ENCODE measurements at places on chromosomes 7 and 10.
A peak's percentile ranks its signal among the peaks of the same experiment; 100 is the strongest.

DNA sequence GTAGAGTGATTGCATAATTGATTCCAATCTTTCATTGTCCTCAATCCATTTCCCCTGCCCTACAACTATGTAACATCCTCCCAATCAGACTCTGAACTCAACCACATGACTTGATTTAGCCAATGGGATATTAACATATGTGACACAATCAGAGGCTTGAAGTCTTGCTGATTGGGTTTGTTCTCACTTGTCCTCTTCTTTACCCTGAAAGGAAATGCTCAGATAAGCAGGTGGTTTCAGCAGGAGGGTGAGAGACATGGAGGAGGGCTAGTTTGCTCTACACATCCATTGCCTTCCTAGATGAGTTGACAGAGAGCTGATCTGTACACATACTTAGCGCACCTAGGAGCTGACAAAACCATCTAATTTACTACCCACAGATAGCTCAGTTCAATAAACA lies 669.4 kb downstream of the NRG3 start:
- no peak for DNase-seq

GRCh38 chr10:131109726-131110125 lies 201.8 kb downstream of the TCERG1L start:
- no peak for DNase-seq

DNA sequence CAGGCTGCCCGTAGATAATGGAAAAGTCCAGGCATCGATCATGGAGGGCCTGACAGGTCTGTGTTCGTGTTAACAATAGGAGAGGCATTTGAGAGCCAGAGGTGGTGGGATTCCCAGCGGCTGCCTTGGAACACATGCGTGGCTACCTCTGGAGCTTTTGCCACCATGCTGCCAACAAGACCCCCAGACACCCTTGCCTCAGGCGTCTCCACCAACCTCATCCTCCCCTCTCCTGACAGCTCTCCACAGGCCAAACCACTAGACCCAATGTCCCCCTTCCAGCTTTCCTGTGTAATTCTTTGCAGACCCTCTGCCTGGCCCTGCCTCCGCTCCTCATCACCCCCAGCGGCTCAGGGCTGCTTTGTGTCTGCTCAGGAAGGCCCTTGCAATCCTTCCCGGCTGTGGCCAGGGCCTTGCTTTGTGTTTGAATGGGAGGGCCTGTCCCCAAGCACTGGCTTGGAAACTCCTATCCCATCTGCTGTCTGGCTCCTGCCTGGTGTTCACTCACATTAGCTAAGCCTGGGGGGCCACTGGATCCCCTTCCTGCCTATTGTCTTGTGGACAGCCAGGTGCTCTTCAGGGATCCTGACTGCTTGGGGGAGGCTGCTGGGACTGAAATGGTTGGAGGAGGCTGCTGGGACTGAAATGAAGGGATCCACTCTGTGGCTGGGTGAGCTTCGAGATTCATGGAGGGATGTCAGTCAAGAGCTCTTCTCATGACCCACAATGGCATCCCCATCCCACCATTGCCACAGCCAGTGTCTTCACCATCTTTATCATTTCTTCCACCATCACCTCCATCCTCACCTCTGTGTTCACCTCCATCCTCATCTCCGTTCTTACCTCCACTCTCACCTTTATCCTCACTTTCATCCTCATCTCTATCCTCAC lies 60.8 kb upstream of the ELN start:
- no peak for DNase-seq

DNA sequence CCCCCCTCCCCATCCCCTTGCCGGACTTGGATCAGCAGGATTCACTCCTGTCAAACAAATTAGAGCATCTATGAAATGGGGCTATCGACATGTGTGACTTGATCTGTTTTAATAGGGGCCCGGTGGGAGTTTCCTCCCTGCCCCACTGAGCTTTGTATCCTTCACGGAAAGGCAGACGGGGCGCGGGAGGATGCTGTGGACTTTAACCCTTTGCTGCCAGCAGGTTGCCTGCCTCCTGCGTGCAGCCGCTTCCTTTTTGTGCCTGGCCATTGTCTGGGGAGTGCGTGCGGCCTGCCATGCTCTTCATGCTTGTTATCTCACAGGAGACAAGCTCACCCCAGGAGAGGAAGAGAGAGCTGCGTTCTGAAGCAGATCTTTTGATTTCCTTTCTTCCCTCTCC lies 512.8 kb upstream of the GALNT17 start:
- no peak for DNase-seq

DNA sequence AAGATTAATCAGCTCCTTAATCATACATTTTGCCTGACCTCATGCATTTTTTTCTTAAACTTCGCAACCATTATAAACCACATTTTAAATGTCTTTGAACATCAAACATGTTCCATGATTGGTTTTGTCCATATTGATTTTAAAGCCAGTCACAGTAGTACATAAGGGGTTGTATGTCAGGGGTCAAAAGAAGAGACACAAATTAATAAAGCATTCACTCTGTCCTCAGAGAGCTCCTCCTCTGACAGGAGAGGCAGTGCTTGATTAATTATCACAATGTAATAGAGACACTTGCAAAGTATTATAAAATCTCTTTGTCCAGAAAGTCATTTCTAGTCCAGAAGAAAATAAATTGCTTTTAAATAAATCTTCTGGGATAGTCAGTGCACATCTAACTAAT lies 195.5 kb downstream of the MAGI2 start:
- DNase-seq, result no peak

DNA sequence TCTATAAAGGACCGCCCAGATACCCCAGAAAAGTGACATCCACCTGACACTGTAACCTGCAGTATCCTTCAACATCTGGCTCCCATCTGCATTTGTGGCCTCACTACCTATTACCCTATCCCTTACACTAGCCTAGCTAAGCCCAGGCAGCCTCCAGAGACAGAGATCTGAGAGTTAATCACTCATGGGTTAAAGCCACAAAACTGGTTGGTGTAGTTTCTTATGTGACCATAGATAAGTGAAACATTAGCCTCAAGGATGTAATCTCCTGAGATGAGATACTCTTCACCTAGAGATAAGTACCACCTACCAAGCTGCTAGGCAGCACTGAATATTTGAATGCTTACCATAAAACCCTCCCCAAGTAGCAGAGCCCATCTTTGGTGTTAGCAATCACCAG lies 35.4 kb downstream of the CTTNBP2 start:
- no peak for DNase-seq

GRCh38 chr10:93290661-93291354 lies 191.3 kb downstream of the MYOF start:
- no peak for DNase-seq

- peak; percentile 94 for DNase-seq
Observed at GRCh38 chr10:69439813-69440506, 11.3 kb upstream of the TSPAN15 start.

GRCh38 chr7:36531951-36532350 lies 142.3 kb downstream of the ANLN start:
- no peak for DNase-seq

DNA sequence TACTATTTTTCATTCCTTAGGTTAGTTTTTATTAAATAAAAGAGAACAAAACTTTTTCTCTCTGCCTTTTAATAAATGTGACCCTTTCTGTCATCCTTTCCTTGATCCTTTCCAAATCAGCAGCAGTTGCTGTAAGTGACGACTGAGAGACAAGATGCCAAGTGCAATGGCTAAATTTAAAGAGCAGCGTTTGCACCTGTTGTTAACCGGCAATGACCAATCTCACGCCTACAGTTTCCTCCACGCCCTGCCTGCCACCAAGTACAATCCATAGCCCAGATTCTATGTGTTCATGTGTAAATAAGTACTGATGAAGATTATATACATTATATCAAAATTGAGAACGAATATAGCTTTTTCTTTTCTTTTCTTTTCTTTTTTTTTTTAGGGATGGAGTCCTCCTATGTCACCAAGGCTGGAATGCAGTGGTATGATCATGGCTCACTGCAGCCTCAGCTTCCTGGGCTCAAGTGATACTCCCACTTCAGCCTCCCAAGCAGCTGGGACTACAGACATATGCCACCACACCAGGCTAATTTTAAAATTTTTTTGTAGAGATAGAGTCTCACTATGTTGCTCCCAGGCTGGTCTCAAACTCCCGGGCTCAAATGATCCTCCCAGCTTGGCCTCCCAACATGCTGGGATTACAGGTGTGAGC lies 6.5 kb upstream of the MCU start:
- DNase-seq, result no peak

- no peak for DNase-seq
Observed at GRCh38 chr7:6346581-6346980, 74.2 kb upstream of the CYTH3 start.

GRCh38 chr7:17311952-17312351 lies 13.5 kb downstream of the AHR start:
- no peak for DNase-seq

DNA sequence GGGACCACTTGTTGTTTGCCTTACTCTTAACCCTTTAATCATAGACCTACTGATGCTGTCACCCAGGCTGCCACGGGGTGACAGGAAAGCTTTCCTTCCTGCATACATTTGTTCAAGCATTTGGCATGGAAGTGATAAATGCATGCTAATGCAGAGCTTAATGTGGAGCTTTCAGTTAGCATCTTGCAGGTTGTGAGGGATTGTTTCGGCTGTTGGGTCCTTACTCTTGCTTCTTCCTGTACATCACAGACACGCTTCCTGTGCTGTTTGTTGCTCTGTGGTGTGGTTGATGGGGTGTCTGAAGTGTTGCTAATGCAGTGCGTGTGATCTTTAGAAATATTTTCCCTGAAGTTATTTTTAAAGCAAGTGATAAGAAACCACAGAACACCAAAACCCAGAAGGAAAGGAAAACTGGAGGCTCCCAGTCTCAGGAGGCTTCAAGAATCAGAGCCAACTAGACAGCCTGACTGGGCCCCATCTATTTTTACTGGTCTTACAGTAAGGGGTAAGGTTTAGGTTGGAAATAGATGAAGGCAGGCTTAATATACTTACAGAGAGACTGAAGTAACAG lies 143.1 kb downstream of the CHN2 start:
- no peak for DNase-seq

GRCh38 chr7:119572132-119572531 lies 700.8 kb upstream of the KCND2 start:
- DNase-seq, result no peak

DNA sequence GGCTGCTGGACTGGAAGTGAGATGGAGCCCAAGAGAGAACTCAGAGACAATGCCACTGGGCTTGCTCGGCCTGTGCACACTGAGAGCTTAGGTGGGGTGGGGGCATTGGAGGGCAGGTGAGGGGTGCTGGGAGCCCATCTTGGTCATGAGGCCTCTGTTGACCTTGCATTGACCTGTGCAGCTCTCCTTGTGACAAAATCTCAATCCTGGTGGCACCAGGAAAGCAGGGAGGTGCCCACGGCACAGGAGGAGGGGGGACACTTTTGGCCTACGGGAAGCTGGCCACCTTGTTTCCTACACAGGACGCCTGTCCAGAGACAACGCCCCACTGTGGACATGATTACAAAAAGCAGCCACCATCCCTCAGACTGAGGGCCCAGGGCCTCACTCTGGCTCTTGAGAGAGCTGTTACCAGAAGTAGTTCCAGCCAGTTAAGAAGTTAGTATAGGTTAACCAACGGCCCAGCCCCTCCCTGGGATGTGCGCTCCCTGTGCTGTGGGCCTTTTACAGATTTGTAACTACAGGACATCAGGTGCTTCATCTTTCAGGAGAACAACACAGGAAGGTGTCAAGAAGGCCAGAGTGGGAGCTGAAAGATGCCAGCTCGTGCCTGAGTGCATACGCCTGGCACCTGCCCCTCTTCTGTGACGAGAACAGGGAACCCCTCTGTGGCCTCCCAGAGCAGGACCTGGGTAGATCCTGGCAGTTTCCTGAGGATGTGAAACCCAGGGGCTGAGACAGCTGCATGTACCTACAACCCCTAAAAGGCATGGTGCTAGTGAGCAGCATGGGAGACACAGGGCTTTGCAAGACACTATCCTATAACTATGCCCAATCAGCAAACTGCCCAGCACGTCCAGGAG lies 10.3 kb downstream of the PKD1L1 start:
- no peak for DNase-seq

- no peak for DNase-seq
Observed at GRCh38 chr7:7183061-7183837, 905 bp downstream of the C1GALT1 start.

GRCh38 chr10:69742928-69743602 lies 58.6 kb upstream of the COL13A1 start:
- peak; percentile 53 for DNase-seq

DNA sequence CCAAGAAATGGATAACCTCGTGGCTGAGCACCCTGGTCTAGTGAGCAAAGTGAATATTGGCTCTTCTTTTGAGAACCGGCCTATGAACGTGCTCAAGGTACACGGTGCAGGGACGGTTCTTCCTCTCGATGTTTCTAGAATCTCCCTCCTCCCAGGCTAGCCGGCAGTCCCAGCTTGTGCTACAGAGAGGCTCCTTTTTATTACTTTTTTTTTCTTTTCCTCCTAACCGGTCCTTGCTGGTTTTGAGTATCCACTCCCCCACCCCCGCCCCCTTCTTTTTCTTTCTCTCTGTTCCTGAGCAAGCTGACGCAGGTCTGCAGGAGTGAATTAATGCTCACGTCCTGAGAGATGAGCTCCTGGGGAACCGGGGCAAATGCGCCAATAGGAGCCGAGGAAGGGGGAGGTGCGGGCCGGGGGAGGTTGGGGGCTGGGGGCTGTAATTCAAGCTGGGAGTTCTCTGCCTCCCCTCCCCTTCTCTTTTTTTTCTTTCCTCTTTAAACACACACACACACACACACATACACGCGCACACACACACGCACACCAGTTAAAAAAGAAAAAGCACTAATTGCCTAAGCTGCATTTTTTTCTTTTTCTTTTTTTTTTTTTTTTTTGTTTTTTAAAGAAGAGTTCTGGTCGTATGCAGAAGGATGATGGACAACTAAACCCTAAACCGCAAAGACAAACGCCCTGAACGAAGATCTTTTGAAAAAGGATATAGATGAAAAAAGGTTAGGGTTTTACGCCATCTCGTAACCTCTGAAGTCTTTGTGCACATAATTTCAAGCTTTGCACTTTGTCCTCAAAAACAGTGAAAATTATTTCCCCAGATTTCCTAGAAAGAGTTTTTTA lies 6.6 kb downstream of the CPA2 start:
- peak; percentile 94 for DNase-seq

GRCh38 chr10:60434418-60435046 lies 44.9 kb upstream of the ANK3 start:
- DNase-seq, result peak; percentile 51

GRCh38 chr7:4894482-4894881 lies 11.0 kb upstream of the RADIL start:
- DNase-seq, result no peak

DNA sequence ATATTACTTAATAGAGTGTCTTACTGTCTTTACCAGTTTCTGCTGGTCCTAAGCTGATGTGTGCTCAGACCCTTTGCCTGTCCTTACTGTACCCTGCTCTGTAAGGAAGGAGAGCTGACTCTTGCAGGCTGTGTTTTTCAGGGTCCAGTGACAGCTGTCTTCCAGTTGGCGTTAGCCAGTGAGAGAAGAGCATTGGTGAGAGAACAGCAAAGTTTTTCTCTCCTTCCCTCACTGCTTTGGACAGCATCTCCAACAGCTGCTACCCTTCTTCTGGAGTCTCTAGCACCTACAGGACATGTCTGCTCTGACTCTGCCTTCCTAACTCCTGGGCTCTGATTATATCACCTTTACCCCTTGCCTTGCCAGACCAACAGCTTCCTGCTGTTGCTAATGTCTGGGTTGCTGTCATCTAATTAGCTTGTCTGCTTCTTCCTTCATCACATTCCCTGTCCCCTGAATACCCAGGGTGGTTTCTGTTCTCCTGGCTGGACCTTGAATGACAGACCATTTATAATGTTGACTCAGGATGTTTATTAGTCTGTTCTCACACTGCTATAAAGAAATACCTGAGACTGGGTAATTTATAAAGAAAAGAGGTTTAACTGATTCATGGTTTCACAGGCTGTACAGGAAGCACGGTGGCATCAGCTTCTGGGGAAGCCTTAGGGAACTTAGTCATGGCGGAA lies 23.5 kb upstream of the PANK1 start:
- no peak for DNase-seq
